ENCODE measurements at places on chromosomes 11 and 22. TPM values are rescaled to one million over a fixed set of nuclear protein-coding genes. Genes with fewer than 3 reads are reported as not detected.
A peak's percentile ranks its signal among the peaks of the same experiment; 100 is the strongest.

DNA sequence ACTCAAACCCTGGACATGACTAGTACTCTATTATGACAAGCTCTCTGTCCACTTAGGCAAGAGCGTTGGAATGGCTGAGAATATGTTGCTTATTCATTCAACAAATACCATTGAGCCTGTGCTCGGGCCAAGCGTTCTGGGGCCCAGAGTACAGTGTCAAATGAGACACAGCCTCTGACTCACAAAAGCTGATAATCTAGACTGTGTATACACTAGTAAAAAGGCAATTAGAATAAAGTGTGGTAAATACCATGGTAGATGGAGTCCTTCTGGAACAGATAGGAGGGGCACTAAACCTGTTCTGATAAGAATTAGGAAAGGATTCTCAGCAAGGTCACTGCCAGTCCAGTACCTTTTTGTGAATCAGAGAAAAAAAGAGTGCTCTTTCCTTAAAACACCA, 24.7 kb downstream of the KCNE3 start:
- DNase-seq = no peak

- peak; percentile 45 for DNase-seq
Observed at GRCh38 chr11:67468056-67468455, 995 bp downstream of the TMEM134 start.

DNA sequence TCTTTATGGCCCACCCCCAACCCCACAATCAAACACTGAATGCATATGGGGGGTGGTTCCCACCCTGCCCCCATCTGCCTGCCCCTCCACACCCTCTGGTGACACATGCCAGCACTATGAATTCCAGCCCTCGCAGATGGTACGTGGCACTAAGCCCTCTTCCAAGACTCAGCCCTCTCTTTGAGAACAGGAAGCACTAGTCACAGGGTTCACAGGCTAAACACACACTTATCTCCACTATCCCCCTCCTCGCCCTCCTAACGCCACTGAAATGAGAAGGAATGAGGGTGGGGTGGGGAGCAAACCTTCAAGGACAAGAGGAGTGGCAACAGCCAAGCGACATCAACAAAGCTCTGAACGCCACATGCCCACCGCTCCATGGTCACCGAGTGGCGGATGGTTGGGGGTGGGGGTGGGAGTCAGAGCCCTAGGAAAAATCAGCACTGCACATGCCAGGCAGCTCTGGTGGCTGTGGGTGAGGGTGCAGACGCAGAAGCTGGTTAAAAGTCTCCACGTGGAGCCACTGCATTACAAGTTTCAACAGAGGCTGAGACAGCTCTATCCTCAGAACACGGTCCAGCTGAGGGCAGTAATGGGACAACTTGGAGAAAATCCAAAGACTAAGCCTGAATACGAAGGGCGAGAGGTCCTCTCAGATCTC, 33.6 kb downstream of the TMEM184B start:
- DNase-seq = no peak

GRCh38 chr22:18024956-18025720, 777 bp upstream of the MICAL3 start:
- no peak for DNase-seq

GRCh38 chr11:15093432-15093831, 20.0 kb downstream of the CALCB start:
- DNase-seq = no peak

MS4A12 gene
- not detected for total RNA-seq

GRCh38 chr11:67006029-67006884, 16.7 kb upstream of the SYT12 start:
- no peak for DNase-seq

GRCh38 chr11:134582770-134583095, 170.7 kb upstream of the B3GAT1 start:
- no peak for DNase-seq

CATSPER1 gene
- total RNA-seq = 0.49 TPM

GRCh38 chr11:72072348-72072747, 8.0 kb downstream of the NUMA1 start:
- no peak for DNase-seq

DNA sequence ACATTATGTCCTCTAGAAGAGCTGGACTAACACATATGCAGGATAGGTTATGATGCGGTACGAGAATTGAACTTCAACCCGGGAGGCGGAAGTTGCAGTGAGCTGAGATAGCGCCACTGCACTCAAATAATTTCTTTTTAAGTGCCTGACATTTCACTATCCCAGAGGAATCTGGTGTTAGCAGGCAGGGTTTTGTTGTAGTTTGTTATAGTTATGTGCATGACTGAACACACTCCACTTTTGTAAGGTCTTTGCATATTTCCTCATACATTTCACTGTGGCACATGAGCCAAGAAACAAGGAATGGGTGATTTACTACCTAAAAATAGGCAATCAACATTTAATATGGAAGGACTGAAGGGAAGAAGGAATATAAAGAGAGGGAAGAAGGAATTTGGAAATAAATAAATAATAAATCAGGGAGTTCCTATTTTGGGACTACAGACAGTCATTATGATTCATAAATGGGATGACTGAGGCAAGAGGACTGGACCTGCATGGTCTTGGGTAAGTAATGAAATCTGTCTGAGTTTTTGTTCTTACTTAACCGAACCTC, 8.7 kb upstream of the HIPK3 start:
- DNase-seq = no peak

GRCh38 chr11:103845331-103845730, 191.1 kb upstream of the DDI1 start:
- DNase-seq = no peak

- peak; percentile 37 for DNase-seq
Observed at GRCh38 chr22:22855617-22856308, 31.9 kb upstream of the IGLL5 start.

TBX10 gene
- total RNA-seq = not detected

DNA sequence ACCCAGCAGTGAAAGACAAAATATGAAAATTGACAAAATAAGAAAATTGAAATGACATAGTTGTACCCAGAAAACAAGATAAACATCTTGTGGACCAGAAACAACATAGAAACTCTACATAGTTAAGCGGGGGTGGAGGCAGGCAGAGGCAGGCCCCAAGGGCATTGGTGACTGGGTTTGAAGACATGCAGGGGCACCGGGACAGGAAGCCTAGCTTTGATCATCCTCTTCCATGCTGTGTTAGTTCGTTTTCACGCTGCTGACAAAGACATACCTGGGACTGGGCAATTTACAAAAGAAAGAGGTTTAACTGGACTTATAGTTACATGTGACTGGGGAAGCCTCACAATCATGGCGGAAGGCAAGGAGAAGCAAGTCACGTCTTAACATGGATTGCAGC, 33.5 kb upstream of the CRTAM start:
- no peak for DNase-seq

DNA sequence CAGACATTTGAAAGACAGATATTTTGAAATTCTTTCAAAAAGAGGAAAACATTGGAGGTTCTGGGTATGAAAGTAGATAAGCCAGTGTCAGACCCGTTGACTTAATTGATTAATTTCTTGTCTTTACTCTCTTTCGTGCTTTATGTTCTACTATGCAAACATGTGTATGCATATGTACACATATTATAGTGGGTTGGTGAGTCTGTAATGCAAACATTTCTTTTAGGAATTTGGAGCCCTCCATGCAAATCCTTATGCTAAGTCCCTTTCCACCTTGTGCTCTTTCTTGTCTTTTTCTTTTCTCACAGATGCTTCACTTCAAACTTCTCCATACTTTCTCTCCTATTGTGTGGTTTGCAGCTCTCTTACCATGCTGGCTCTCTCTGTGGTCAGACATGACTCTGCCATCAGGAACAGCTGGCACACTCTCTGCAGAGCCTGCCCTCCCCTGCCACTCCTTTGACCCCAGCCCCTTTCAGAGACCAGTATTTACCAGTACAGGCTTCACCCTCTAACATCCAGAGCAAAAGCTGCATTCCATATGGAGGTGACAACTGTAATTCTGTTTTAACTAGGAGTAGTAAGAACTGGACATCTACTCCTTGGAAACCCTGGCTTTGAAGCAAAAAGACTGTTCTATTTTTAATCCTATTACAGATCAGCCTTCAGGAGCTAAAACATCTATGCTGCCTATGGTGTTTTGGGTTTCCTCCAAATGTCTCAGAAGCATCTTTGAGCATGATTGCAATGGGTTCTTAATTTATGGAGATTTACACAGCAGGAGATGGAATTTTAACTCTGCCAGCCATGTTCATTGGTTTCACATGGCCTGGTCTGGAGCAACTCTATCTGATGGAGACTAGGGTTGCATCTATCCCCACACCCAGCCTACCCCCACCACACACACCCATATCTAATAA, 386.9 kb upstream of the FAT3 start:
- DNase-seq = no peak

INSC gene
- total RNA-seq = 0.96 TPM

DNA sequence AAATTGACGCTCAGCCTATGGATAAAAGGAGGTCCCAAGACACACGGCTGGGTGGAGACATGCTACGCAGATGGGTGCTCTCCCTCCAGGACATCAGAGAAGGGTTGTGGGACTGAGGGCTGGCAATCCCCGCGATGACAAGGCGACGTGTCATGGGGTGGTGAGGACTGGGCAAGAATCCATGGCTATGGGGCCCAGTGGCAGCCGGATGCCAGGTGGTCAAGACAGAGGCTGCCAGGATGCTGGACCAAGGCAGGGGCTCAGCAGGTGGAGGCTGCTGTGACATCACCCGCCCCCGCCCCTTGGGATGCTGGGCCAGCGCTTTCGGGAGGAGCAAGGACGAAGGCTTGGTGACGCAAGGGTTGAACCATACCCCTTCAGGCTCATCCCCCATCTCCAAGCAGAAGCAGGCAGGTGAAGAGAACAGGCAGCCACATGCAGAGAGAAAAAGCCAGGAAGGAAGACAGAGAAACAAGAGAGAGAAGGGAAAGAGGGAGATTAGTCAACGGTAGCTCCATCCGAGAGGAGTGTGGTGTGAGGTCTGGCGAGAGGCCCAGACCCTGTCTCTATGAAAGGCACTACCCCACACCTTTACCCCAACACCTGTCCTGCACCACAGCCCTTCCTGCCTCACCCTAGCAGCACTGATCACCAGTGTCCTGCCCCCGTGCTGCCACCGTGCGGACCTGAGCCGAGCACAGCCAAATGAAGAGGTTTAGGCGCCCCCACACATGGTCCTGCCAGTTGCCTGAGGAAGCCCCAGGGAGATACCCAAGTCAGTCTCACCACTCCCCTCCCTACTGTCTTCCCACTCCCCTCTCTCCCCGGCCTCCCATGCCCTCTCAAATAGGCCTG, 24.1 kb upstream of the RASL10A start:
- no peak for DNase-seq

- no peak for DNase-seq
Observed at GRCh38 chr22:25212337-25212736, 7.1 kb upstream of the CRYBB2 start.

XKR3 gene
- 0.24 TPM for total RNA-seq

DNA sequence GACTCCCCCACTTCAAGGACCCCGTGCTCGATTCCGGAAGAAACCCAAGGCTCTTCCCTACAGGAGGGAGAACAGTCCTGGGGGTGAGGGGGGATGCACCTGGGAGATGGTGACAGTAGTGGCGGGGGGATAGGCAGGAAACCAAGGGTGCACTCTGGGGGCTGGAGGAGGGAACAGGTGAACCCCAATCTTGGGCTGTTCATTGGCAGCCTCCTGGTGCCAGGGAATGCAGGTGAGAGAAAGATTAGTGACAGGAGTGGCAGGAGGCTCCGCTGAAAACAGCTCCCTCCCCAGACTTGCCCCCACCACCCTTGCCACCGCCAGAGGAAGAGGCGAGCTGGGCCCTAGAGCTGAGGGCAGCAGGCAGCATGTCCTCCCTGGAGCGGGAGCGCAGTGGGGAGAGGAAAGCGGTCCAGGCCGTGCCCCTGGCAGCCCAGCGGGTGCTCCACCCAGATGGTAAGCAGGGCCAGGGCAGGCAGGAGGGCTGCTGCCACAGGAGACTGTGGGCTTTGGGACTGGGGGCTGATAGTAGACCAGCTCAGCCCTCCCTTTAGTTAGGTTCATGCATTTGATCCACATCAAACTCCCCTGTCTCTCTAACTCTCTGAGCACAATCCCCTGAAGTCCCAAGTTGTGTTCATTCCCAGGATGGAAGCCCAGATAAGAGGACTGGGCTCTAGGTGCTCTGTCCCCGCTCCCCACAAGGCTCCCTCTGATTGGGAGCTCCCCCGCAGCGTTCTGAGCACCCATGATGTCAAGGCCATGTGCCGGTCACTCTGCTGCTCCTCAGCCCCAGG, 14.5 kb downstream of the ROBO3 start:
- no peak for DNase-seq

VSIG10L2 gene
- total RNA-seq = not detected

TMPRSS13 gene
- total RNA-seq = 3.2 TPM

DNA sequence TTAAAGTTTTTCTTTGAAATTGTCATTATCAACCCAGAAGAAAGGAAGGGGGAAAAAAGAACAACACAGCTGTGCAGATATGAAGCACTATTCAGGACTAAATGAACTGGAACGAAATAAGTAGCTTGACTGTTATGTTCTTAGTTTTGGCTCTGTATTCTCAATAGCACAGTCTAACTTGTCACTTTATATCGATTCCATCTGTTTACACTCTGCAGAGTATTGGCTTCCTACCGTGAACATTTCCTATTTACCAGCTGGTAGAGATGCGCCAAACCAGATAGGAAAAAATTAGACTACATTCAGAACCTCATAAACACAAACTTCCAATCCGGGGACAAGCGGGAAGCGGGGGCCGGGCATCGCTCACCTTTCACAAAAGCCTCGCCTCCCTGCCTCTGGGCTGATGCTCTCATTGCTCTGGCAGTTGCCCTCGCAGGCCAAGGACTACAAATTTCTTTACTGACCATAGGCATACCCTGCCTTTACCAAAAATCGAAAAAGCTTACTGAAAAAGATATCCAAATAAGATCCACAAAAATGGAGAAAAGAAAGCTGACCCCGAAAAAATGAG, 66.2 kb downstream of the EFCAB6 start:
- no peak for DNase-seq

TRIM29 gene
- not detected for total RNA-seq

TESMIN gene
- 10.6 TPM for total RNA-seq

DNA sequence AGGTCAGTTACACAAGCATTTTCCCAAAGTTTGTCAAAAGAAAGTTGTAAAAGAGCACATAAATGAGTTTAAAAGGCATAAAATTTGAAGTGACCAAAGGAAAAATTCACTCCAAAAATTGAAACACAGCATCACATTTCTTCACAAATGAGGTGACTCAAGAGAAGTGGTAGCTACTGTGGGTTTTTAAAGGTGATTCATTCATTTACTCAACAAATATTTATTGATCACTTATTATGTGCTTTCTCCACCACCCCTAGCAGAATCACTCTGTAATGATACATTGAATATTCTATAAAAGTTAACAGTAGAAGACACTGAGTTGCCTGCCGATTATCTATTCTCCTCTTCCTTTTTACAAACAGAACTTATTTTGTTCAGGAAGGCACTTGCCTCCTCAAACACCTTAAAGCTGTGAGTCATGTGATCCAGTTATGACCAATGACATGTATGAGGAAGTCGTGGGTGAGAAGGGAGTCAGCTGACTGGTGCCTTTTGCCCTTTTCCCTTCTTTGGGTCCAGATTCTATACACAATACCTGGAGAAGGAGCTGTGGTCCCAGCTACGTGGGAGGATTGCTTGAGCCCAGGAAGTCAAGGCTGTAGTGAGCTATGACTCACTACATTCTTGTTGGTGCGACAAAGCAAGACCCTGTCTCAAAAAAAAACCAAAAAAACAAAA, 67.7 kb upstream of the CLNS1A start:
- peak; percentile 36 for DNase-seq

C11orf86 gene
- not detected for total RNA-seq

- no peak for DNase-seq
Observed at GRCh38 chr11:24389575-24389974, 107.3 kb upstream of the LUZP2 start.

GRCh38 chr11:91730057-91730456, 494.6 kb upstream of the FAT3 start:
- DNase-seq = no peak

- DNase-seq = no peak
Observed at GRCh38 chr11:75200051-75200450, 40.5 kb upstream of the TPBGL start.

TMEM184B gene
- 22.9 TPM for total RNA-seq
